ENCODE measurements at places on chromosomes 4 and X. TPM values are rescaled to one million over a fixed set of nuclear protein-coding genes. Genes with fewer than 3 reads are reported as not detected.

The RHOXF1 gene
- total RNA-seq: not detected

The TREX2 gene
- total RNA-seq: 1.9 TPM

The KIF4A gene
- total RNA-seq: 0.10 TPM

The MAPK10 gene
- 13.6 TPM for total RNA-seq

The TEC gene
- total RNA-seq: 4.6 TPM

The TRPC5OS gene
- total RNA-seq: not detected

DNA sequence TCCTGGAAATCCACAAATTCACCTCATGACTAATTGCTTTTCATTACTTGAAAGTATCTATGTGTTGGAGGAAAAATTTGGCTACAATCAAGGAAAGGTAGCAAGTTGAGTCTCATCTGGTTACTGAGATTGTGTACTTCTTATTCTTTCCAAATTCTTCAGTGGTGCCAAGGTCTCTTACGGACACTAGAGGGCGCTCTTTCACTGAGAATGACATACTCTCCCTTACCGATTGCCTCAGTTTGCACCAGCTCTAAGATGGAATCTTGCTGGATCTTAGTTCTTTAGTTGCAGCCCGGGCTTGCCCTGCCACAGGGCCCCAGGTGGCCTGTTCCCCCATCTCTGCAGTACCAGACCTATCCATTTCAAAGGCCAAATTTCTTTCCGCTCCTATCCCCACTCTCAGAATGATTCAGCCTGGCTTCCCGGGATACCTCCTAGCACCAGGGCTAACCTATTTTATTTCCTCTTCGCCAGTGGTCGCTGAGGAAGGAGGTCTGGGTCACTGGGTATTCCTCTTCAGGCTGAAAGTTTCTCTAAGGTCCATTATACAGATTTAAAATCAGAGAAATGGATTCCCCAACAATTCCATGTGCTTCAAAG lies 24.6 kb upstream of the GPR50 start:
- no peak for DNase-seq

- DNase-seq: no peak
Observed at GRCh38 chr4:31204874-31205273, 484.7 kb downstream of the PCDH7 start.

- DNase-seq: peak; percentile 76
Observed at GRCh38 chrX:51891821-51892551, 1.4 kb upstream of the MAGED1 start.

- DNase-seq: no peak
Observed at GRCh38 chr4:118381902-118382301, 29.1 kb upstream of the PRSS12 start.

GRCh38 chr4:165343353-165344191 lies 16.1 kb downstream of the MSMO1 start:
- DNase-seq: no peak

DNA sequence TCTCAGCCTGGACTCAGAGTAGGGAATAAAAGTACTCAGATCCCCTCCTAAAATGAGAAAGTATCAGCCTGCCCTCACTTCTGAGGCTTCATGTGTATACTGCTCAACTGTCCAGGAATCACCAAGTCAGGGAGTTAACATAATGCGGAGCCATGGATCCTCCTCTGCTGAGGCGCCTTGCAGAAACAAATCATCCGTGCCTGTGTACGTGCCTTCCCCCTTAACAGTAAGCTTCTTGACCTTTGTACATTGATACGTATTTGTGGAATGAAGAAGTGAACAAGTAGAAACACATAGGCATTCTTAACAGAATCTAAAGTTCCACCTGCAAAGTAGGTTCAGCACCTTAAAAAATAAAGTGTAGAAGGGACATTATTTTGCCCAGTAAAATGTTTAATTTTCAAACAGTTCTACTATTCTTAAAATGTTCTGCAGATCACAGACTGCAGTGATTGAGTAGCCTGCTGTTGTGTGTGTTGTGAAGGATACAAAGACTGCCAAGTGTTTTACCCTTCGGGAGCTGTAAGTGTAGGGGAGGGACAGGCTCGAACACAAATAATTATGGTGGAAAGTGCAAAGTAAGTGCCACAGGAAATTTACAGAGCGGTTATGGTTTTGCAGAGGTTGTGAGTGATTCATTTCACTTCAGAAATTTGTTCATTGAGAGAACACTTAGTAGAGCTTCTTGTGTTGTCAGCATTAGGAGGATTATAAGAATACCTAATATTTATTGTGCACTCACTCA lies 61.9 kb downstream of the ARHGAP10 start:
- DNase-seq: no peak

Data from posterior vena cava (tissue), 2 donors.